ENCODE measurements at places on chromosomes 1 and 21. TPM values are rescaled to one million over a fixed set of nuclear protein-coding genes. Genes with fewer than 3 reads are reported as not detected.

OR13G1 gene
- total RNA-seq = not detected

DNA sequence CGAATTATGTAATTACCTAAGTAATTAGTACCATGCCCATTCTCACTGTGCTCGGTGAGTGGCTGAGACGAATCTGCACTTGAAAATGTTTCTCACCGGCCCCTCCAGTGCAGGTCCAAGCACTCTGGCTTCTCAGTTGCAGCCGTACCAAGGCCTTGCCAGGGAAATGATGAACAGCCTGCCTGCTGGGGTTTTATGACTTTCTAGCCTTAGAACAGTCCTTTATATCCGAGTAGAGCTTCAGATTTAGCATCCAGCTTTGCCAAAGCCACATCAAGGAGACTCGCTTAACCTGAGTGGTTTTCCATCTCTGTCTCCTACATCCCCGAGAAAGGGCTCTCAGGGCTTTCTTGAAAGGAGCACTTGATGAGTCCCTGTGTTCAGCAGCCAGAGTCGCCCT, 83.4 kb downstream of the GREM2 start:
- no peak for DNase-seq

- no peak for DNase-seq
Measured at GRCh38 chr21:29235714-29236197, 63.0 kb upstream of the BACH1 start.

DNA sequence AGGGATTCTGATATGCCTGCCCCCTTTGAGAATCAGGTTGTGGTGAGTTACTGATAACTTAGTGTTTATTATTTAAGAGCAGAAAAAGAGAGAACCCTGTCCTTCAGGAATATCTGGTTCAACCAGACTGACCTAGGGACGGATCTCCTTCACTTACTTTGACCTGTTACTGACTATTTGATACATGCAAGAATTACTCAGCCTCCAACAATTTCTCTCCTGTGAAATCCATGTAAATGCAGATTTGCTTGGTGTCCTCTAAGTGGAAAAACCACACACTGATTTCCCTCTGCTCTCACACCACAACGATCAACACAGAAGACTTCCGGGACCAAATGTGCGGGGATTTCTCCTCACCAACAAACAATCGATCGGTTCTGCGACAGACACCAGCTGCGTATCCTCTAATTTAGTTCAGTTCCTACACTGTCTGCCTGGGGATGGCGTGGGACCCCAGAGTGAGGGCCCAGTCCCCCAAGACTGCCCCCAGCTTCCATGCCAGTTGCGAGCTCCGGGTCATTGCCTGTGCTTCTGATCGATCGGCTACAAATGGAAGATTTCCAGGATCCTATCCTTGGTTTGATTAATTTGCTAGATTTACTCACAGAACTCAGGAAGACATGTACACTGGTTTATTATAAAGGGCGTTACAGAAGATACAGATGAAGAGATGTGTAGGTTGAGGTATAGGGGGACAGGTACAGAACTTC, 51.7 kb downstream of the BACE2 start:
- DNase-seq = no peak

PKP1 gene
- total RNA-seq = under 0.01 TPM

- DNase-seq = no peak
Measured at GRCh38 chr1:67659229-67659628, 25.8 kb upstream of the GADD45A start.

GRCh38 chr1:43337588-43337987, at the start of gene MPL:
Gene MPL (plus strand): TSS chr1:43337818. CDS start chr1:43337849, 31 bp downstream.
- DNase-seq = no peak

DNA sequence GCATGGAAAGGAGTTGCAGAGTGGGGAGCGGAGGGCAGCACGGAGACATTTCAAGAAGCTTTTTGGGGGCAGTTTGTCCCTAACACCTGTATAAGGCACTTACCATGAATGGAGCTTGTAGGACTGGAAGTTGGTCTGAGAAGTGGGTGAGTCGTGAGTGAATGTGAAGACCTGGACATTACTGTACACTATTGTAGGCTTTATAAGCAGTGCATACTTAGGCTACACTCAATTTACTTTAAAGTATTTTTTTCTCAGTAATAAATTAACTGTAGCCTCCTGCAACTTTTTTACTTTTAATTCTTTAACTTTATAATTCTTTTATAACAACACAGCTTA, 141.6 kb upstream of the ETV3 start:
- DNase-seq = no peak

NUF2 gene
- total RNA-seq = 18.5 TPM

DNA sequence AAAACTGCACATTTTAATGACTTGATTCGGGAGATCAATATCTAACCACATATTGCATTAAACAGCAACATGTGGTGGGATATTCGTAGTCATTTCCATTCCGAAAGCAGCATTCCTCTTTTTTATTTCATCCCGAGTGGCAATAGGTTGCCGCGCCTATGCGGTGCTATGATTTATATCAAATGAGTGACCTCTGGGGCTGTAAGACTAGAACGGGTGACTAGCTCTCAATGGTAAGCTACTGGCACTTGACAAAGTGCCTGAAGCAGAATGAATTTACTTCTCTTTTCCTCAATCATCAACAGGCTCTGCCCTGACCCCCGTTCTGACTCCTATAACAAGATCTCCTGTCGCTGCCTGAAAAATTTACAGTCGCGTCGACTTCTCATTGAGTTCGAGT, 162.3 kb downstream of the ZNF281 start:
- DNase-seq = no peak

PRAMEF1 gene
- total RNA-seq = not detected
